ENCODE measurements at places on chromosomes 6 and 20.

DNA sequence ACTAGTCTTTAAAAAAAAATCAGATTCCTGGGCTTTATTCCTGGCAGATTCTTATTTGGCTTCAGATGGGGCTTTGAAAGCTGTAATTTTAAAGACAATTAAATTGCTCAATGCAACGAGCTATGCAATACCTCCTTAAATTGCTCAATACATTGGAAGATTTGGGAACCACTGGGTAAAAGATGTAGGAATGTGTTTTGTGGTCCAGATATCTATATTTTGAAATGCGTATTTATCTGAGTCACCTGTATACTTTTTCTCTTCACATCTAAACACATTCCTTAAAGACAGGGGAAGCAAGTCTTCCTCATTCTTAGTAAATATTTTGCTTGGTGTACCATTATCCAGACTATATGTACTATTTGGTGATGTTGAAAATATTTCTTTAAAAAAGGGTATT, 29.6 kb upstream of the MAP7 start:
- DNase-seq = no peak

GRCh38 chr6:137000825-137001224, 43.9 kb downstream of the IL20RA start:
- DNase-seq = no peak

- no peak for DNase-seq
These were observed 408 bp downstream of the PTCHD4 start for GRCh38 chr6:48110436-48111142.

DNA sequence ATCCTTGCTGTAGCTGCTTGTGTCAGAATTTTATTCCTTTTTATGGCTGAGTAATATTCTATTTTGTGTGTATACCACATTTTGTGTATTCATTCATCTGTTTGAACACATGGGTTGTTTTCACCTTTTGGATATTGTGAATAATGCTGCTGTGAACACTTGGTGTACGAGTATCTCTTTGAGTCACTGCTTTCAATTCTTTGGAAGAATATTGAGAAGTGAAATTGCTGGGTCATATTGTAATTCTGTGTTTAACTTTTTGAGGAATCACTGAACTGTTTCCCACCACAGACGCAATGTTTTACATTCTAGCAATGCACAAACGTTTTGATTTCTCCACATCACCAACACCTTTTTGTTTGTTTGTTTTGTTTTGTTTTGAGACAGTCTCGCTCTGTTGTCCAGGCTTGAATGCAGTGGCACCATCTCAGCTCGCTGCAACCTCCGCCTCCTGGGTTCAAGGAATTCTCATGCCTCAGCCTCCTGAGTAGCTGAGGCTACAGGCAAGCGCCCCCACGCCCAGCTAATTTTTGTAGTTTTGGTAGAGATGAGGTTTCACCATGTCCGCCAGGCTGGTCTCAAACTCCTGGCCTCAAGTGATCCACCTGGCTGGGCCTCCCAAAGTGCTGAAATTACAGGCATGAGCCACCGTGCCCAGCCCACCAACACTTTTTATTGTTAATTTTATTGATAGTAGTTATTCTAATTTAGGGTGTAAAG, 21.7 kb downstream of the CPXM1 start:
- no peak for DNase-seq

- no peak for DNase-seq
These were observed 29.3 kb upstream of the TBC1D7 start for GRCh38 chr6:13357551-13358075.

DNA sequence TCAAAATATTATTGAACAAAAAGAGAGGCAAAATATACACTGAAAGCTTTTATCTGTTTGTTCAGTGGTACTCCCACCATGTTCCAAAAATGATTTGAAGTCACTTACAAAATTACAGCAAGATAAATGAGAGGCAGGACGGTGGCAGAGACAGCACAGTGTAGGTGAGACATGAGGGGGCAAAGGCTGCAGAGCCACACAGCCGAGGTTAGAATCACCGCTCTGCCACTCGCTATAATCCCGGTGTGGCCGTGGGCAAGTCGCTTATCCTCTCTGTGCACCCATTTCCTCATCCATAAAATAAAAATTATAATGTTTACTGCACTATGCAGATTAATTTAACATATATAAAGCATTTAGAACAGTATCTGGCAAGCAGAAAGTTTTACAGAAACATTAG, 140.1 kb upstream of the BEND6 start:
- DNase-seq = no peak

DNA sequence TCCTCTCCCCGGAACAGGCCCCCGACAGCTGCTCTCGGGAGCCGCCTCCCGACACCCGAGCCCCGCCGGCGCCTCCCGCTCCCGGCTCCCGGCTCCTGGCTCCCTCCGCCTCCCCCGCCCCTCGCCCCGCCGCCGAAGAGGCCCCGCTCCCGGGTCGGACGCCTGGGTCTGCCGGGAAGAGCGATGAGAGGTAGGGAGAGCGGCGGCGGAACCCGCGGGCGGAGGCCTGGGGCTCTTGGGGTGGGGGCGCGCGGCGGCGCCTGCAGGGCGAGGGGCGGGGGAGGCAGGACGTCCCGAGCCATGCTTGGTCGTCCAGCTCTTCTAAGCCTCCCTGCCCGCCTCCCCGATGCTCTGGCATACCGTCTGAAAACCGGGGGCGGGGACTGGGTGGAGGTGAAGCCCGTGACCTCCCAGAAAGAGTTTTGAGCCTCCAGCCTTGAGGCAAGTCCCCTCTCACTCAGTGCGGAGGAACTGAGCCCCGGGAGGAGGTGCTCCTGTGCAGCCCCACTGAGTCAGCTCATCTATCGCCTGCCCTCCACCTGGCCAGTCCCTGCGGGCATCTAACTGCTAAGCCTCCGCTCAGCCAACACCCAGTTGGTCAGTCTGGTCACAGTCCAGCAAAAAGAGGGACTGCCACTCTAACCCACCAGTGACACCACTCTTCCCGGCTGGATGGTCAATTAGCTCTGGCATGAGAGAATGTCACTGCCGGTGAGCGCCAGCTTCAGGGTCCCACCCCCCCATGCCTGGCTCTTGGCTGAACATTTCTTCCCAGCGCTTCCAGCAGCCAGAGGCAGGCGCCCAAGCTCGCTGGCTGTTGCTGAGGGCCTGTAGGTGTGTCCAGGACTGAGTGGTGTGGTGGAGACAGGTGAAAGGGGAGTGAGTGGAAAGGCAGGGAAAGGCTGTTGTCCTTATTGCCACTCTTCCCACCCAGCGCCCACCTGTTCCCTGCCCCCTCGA, 482 bp downstream of the DDR1 start:
- peak; percentile 44 for DNase-seq

DNA sequence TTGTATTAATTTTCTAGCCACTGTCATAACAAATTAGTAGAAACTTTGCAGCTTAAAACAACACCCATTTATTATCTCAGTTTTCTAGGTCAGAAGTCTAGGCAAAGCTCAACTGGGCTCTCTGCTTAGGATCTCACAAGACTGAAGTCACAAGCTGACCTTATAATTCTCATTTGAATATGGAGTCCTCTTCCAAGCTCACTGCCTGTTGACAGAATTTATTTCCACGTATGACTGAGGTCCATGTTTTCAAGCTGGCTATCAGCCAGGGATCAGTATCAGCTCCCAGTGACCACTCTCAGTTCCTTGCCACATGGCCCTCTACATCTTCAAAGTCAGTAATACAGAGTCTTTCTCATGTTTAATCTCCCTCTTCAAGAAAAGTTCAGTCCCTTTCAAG, 11.7 kb upstream of the HLA-DQB2 start:
- no peak for DNase-seq

- DNase-seq = no peak
These were observed 434 bp downstream of the ZKSCAN4 start for GRCh38 chr6:28251661-28252008.

GRCh38 chr20:43900121-43900466, 14.6 kb upstream of the TOX2 start:
- no peak for DNase-seq

- no peak for DNase-seq
These were observed 111.0 kb downstream of the EDN1 start for GRCh38 chr6:12401200-12401599.
